ENCODE measurements at places on chromosomes 3 and 15.

- no peak for DNase-seq
These were observed 661 bp upstream of the PARP14 start for GRCh38 chr3:122679882-122680474.

GRCh38 chr15:66440501-66440900, 53.8 kb downstream of the MAP2K1 start:
- DNase-seq: no peak

- no peak for DNase-seq
These were observed 138.0 kb upstream of the RAD18 start for GRCh38 chr3:9101286-9101685.

DNA sequence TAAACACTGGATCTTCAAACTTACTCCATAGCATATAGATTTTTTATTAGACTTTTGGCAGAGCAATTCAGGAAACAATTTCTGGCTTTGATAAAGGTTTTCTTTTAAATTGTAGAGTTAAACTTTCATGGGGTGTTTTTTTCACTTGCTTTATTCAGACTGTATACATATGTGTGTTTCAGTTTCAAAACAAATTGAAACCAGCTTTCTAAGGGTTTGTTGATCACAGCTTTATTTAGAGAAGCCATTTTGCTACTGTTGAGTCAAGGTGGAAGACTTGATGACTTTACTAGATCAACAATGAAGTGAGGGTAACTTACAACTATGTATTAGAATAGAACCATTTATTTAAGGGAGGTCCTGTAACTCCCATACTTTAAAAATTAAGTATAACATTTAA, 6.2 kb downstream of the UBE2E1 start:
- DNase-seq: no peak

GRCh38 chr3:41301548-41301947, 102.2 kb downstream of the CTNNB1 start:
- DNase-seq: no peak

Measured in cardiac fibroblast (primary cell).